Cardiac muscle cell (in vitro differentiated cells and primary cell): ENCODE measurements at places on chromosomes 3 and 15. TPM values are rescaled to one million over a fixed set of nuclear protein-coding genes. Genes with fewer than 3 reads are reported as not detected.

ANKRD63 gene
- 24.4 and 104 TPM in 2 replicates for total RNA-seq

PRRT3 gene
- 9.8 and 11.0 TPM in 2 replicates for total RNA-seq

TMEM108 gene
- total RNA-seq, result 0.49 and 1.6 TPM in 2 replicates

KLHL25 gene
- 16.7 and 18.0 TPM in 2 replicates for total RNA-seq

BCL2A1 gene
- total RNA-seq, result not detected in 2 replicates

- H3K36me3 ChIP-seq, result no peaks in the 10 kb centered on the region
- H3K4me1 ChIP-seq, result no peaks in the 10 kb centered on the region
- H3K27ac ChIP-seq, result no peak overlapping the region
- no peaks in the 10 kb centered on the region for H3K27me3 ChIP-seq
- H3K4me3 ChIP-seq, result no peak overlapping the region
These were observed 7.5 kb downstream of the PLIN1 start for GRCh38 chr15:89671687-89672086.

GRCh38 chr15:44066211-44066827 lies 128.8 kb downstream of the FRMD5 start:
- H3K4me1 ChIP-seq, result peaks cover 5% of the 10 kb centered on the region
- peak; percentile 87 for DNase-seq
- H3K27me3 ChIP-seq, result no peaks in the 10 kb centered on the region
- H3K4me3 ChIP-seq, result no peak overlapping the region

GRCh38 chr15:95169541-95170459 lies 938.4 kb downstream of the MCTP2 start:
- no peak overlapping the region for H3K4me3 ChIP-seq
- H3K27ac ChIP-seq, result peak overlapping the region; percentile 65
- peaks cover 14% of the 10 kb centered on the region for H3K4me1 ChIP-seq

GRCh38 chr3:117728226-117728625 lies 1018.6 kb downstream of the TUSC7 start:
- no peak overlapping the region for H3K4me3 ChIP-seq
- no peak overlapping the region for H3K27ac ChIP-seq
- no peak for DNase-seq

DNA sequence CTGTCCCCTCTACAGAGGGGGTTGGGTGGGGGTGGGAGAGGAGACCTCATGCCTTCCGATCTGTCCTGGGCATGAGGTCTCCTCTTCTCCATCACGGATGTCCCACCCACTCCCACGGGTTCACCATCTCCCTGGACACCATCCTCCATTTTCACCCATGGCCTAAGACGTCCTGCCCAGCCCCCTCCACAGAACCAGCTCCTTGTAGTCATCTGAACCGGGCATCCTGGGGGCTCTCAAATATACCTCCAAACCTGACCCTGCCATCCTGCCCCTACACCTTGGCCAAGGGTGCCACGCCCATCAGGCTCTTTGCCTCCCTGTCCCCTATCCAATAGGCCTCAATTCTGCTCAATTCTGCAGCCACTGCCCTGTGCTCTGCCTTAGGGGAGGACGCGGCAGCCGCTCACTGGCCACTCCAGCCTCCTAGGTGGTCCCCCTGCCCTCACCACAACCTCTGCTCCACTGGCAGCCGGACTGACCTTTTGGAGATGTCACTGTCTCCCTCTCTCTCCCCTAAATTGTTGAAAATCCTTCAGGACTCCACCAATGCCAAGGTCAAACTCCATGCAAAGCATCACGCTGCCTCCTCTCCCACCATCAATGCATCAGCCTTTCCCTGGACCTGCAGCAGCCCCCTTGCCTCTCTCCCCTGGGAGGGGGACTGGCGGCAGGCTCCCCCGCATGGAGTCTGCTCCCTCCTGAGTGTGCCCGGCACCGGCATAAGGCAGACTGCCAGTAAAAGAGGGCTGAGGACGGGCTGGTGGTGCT lies 9.4 kb upstream of the ANPEP start:
- peaks cover 11% of the 10 kb centered on the region for H3K4me1 ChIP-seq
- H3K4me3 ChIP-seq, result no peak overlapping the region
- H3K36me3 ChIP-seq, result no peaks in the 10 kb centered on the region
- H3K27ac ChIP-seq, result no peak overlapping the region

GRCh38 chr3:123411340-123412040 lies 37.4 kb downstream of the ADCY5 start:
- no peak for DNase-seq
- H3K4me1 ChIP-seq, result peaks cover 44% of the 10 kb centered on the region
- peak overlapping the region; percentile 77 for H3K27ac ChIP-seq
- H3K27me3 ChIP-seq, result no peaks in the 10 kb centered on the region
- no peak overlapping the region for H3K4me3 ChIP-seq
- no peaks in the 10 kb centered on the region for H3K36me3 ChIP-seq

DNA sequence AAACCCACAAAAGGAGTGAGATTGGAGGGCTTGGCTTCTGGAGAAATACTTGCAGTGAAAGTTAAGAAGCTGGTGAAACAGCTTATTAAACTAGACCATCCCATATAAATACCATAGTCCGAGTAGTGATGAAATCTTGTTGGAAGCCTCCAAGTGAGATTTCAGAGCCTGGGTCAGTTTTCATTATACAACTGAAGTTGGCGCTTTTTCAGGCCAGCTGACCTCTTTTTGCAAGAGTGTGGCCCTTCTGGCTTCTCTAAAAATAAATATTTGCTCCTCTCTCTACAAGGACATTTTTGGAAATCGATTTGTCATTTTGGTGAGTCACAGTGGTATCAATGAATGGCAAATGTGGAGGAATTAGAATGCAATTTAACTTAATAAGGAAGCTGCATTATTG lies 51.2 kb upstream of the THRB start:
- no peaks in the 10 kb centered on the region for H3K27me3 ChIP-seq
- H3K27ac ChIP-seq, result no peak overlapping the region
- peak; percentile 60 for DNase-seq
- H3K36me3 ChIP-seq, result no peaks in the 10 kb centered on the region
- no peaks in the 10 kb centered on the region for H3K4me1 ChIP-seq

DNA sequence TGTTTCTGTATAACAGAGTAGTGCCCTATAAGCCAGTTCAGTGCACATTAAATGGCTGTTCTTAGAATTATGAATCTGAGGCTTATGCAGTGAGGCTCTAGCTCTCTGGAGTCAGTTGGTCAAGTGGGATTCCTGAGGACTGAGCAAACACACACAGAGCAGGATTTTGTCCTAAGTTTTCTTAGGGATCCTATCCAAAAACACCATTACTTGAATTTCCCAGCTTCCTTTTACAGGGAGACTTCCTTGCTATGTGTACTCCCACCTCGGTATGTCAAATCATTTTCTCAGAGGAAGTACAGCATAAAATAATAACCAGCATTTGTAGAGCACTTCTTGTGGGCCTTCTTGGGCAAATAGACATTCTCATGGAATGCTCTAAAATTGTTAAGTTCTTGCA lies 63.1 kb upstream of the GOLGA6B start:
- H3K27me3 ChIP-seq, result no peaks in the 10 kb centered on the region
- DNase-seq, result no peak
- peak overlapping the region; percentile 61 for H3K27ac ChIP-seq
- no peak overlapping the region for H3K4me3 ChIP-seq
- H3K4me1 ChIP-seq, result no peaks in the 10 kb centered on the region

DNA sequence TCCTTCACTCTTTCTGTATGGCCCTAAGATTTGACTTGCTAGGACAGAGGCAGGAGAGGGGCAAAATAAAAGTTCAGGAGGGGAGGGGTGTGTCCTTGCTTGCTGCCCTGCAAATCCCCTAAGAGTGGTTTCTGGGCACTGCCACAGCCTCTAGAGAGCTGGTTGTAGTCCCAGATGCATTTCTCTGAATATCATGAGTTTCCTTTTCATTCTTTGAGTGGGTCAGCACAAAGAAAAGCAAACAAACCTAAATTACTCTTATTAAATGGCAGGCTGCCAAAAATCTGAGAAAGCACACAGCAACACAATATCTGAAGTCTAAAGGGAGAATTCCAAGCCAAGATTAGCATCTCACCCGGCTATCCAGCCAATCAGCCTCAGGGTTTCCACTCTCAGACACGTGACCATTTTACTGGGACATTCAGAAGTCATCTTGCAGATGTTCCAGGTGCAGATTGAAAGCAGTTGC lies 919.3 kb downstream of the TUSC7 start:
- H3K4me1 ChIP-seq, result peaks cover 3% of the 10 kb centered on the region
- no peak overlapping the region for H3K4me3 ChIP-seq
- H3K27ac ChIP-seq, result no peak overlapping the region
- no peaks in the 10 kb centered on the region for H3K27me3 ChIP-seq
- no peaks in the 10 kb centered on the region for H3K36me3 ChIP-seq
- DNase-seq, result no peak

DNA sequence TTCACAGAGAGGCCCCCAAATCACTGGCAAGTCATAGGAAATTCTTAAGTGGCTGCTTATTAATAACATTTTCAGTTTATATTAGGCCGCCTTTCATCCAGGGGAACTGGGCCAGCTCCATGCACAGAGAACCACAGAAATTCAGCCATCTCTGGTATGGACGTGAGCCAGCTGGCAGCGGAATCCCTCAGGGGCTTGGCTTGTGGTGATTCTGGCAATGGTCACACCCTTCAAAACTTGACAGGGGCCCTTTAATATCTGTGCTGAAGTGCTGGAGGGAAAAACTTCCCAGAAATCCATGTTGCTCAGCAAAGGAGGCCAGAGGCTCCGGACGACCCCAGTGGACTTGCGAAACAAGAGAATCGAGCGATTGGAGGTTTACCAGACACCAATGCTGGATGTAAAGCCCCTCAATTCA lies 11.3 kb downstream of the PRICKLE2 start:
- H3K27ac ChIP-seq, result no peak overlapping the region
- no peaks in the 10 kb centered on the region for H3K27me3 ChIP-seq
- no peak for DNase-seq
- no peak overlapping the region for H3K4me3 ChIP-seq
- no peaks in the 10 kb centered on the region for H3K36me3 ChIP-seq
- peaks cover 18% of the 10 kb centered on the region for H3K4me1 ChIP-seq

DNA sequence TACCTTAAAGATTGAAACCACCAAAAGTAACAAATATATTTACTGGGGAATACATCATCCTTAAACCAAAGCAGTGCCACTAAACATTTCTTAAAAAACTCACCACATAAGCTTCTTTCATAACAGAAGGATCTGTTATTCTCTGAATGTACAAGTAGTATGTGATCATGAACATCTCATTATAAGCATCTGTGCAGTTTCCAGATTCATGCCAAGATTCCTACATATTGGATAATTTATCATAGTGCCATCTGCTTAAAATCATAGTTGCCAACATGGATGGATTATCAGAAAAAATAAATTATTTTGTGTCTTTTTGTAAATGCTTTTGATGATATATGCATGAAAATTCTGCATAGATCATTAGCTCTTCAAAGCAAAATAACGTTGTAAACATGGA lies 21.8 kb upstream of the BCHE start:
- H3K4me1 ChIP-seq, result no peaks in the 10 kb centered on the region
- H3K36me3 ChIP-seq, result no peaks in the 10 kb centered on the region
- no peaks in the 10 kb centered on the region for H3K27me3 ChIP-seq
- H3K27ac ChIP-seq, result no peak overlapping the region
- no peak overlapping the region for H3K4me3 ChIP-seq

- H3K4me3 ChIP-seq, result no peak overlapping the region
- no peaks in the 10 kb centered on the region for H3K36me3 ChIP-seq
- no peak overlapping the region for H3K27ac ChIP-seq
- no peaks in the 10 kb centered on the region for H3K4me1 ChIP-seq
- H3K27me3 ChIP-seq, result no peaks in the 10 kb centered on the region
These were observed 110.2 kb upstream of the ARHGEF26 start for GRCh38 chr3:154011036-154011435.

GRCh38 chr3:142998439-142998838 lies 2.9 kb upstream of the U2SURP start:
- no peak overlapping the region for H3K4me3 ChIP-seq
- no peak for DNase-seq
- peaks cover 11% of the 10 kb centered on the region for H3K4me1 ChIP-seq
- H3K27ac ChIP-seq, result no peak overlapping the region
- no peaks in the 10 kb centered on the region for H3K36me3 ChIP-seq

- H3K4me3 ChIP-seq, result no peak overlapping the region
- no peak overlapping the region for H3K27ac ChIP-seq
- DNase-seq, result no peak
- H3K36me3 ChIP-seq, result no peaks in the 10 kb centered on the region
- H3K4me1 ChIP-seq, result no peaks in the 10 kb centered on the region
These were observed 11.6 kb downstream of the GPR160 start for GRCh38 chr3:170049146-170050000.

- H3K27ac ChIP-seq, result no peak overlapping the region
- no peaks in the 10 kb centered on the region for H3K4me1 ChIP-seq
- no peaks in the 10 kb centered on the region for H3K36me3 ChIP-seq
- DNase-seq, result no peak
- H3K4me3 ChIP-seq, result no peak overlapping the region
- H3K27me3 ChIP-seq, result no peaks in the 10 kb centered on the region
These were observed 276.6 kb upstream of the CFAP20DC start for GRCh38 chr3:59326246-59327024.

- H3K27me3 ChIP-seq, result no peaks in the 10 kb centered on the region
- H3K4me1 ChIP-seq, result peaks cover 9% of the 10 kb centered on the region
- DNase-seq, result no peak
- no peak overlapping the region for H3K27ac ChIP-seq
- no peak overlapping the region for H3K4me3 ChIP-seq
- no peaks in the 10 kb centered on the region for H3K36me3 ChIP-seq
These were observed 28.4 kb upstream of the LDHAL6B start for GRCh38 chr15:59178151-59178695.

GRCh38 chr3:141389703-141390102 lies 21.4 kb downstream of the ZBTB38 start:
- H3K27ac ChIP-seq, result no peak overlapping the region
- no peak overlapping the region for H3K4me3 ChIP-seq
- H3K27me3 ChIP-seq, result no peaks in the 10 kb centered on the region

- peak; percentile 91 for DNase-seq
- no peaks in the 10 kb centered on the region for H3K36me3 ChIP-seq
- H3K27me3 ChIP-seq, result peaks cover 4% of the 10 kb centered on the region
- no peak overlapping the region for H3K27ac ChIP-seq
- peaks cover 3% of the 10 kb centered on the region for H3K4me1 ChIP-seq
These were observed 5.5 kb downstream of the ARHGEF3 start for GRCh38 chr3:56796202-56796601.

- no peaks in the 10 kb centered on the region for H3K36me3 ChIP-seq
- no peak overlapping the region for H3K4me3 ChIP-seq
- H3K4me1 ChIP-seq, result peaks cover 3% of the 10 kb centered on the region
- peak; percentile 89 for DNase-seq
These were observed 87.7 kb downstream of the LSM3 start for GRCh38 chr3:14266361-14266760.
